ENCODE measurements at places on chromosomes 12 and 14.

- no peak for DNase-seq
These were observed 38.2 kb upstream of the EML1 start for GRCh38 chr14:99755068-99755405.

DNA sequence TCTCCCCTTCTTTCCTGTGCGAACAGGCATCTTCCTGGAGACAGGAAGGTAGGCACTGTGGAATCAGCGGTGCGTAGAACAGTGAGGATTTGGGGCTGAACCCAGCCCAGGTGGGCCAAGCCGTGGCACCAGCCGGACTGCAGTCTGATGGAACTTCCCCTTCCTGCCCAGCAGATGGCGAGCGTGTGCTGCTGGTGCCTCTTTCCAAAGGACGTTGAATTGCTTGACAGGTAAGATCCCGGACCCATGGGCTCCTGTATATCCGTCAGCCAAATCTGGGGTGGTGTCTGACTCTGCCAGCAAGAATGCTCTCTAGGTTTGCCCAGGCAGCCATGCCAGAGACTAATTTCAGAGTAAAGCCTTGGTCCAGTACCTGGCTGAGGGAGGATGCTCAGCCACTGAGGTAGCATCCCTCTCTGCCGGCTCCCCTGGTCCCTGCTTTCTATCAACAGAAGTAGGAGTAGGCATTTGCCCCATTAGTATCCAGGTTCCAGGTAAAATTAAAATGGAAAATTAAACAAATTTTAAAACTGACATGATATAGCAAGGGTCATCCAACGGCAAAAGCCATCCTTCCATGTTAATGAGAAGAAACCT, 21.1 kb upstream of the KCNA5 start:
- no peak for DNase-seq

DNA sequence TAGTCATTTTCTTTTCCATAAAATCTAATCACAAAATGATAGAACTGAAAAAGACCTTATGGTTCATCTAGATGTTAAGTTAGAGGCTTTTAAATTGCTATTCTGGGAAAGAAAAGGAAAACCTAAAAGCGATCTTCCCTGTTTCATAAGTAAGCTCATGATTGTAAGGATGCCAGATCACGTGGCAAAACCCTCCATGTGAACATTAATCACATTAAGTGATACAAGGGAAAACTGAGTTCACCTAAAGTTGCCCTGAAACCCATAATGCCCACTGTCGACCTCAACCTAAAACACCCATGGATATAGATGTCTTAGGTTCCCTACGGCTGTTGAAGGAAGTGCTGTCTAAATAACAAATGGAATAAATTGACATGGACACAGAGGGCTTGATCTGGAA, 3.0 kb upstream of the STXBP6 start:
- no peak for DNase-seq

- DNase-seq = no peak
These were observed 3.5 kb downstream of the ARL6IP4 start for GRCh38 chr12:122983789-122984515.

DNA sequence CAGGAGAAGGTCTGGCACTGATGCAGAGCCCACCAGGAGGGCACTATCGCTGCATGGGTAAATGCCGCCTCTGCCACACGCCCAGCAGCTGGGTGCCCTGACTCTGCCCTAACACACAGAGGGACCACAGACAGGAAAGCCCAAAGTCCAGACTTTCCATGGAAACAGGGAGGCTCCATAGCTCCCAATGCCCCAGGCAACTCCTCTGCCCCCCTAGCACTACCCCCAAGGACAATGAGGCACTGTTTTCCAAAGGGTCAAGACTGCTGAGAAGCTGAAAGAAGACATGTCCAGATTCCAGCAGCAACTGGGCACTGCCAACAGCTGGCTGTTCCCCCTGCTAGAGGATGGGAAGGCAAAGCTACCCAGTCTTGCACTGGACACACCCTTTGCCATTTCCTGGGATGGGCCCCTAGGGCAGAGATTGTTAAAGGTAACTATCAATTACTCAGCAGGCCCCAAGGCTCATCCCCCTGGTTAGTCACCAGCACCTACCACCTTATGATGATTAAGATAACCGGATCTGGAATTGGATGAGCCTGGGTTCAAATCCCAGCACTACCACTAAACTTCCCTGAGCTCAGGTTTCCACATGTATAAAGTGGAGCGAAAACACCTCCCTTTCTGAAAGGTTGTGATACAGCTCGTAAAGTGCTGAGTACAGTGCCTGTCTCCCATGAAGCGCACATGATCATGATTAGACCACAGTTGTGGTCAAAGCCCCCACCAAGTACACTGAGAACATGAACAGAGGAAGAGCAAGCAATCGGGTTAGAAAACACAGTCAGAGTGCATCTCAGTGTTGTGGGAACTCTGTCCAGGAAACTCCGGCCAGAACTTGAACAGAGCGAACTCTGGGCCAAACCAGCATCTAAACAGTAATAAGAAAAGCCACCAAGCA, 3.3 kb downstream of the PXN start:
- no peak for DNase-seq

- DNase-seq = no peak
These were observed 28.0 kb upstream of the DCN start for GRCh38 chr12:91210618-91211017.

DNA sequence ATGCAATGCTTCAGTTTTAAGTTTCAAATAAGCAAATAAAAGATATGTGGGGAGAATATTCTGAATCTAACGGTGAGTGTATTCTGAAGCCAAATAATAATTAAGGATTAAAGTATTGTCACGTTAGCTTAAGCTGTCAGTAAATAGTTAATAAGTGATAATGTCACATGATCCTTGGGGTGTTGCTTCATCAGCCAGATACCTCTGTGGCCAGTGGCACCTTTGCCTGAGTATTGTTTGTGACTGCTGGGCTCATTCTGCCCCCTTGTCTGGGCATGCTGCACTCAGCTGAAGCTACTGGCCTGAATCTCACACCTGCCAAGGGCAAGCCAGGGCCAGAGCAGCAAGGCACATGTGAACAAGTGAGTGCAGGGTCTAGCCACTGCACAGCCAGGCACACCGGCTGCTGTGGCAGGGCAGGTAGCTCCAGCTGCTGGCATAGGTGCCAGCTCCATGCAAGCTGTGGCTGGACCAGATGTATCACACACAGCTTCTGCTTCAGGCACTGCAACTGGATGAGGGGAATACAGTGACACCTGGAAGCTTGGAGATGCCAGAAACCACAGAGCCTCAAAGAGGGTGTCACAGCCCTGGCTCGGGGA, 739.7 kb downstream of the SLC6A15 start:
- DNase-seq = peak; percentile 15

- peak; percentile 56 for DNase-seq
These were observed 13.3 kb upstream of the MAP3K9 start for GRCh38 chr14:70822530-70823185.

DNA sequence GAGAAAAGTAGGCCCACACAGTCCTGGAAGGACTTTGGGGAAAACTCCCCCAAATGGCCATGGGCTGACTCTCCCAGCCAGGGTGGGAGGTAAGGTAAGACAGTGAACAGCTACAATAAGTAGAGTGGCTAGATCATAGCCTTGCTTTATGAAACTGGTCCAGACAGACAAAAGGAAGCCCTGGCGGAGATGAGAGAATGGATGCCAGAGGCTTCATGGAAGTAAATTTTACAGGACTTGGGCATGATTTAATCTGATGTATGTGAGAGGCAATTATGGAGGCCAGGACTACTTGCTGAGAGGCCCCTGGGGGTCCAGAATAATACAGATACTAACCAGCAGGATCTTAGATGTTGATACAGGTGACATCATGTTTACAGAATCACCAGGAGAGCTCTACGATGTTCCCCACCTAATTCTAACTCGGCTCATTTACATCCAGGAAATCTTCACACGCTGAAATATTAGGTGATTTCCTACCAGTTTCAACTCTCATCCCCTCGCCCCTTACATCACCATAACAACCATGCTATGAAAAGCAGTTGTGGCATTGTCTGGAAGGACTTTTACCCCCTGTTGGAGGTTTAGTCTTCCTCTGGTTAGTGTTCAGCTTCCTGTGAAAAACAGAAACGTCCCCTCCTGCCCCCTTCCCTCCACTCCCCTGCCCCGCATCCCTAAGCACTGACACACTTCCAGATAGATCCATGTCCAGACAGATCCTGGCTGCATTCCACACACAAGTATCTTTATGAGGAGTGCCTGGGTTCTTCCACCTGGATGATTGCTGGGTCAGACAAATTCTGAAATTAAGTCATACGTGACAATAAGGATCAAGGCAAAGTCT, 39.5 kb upstream of the NT5DC3 start:
- DNase-seq = no peak

GRCh38 chr14:23245282-23245681, 7.5 kb downstream of the RNF212B start:
- DNase-seq = no peak

GRCh38 chr12:107468182-107468581, 217.4 kb upstream of the PWP1 start:
- DNase-seq = no peak

DNA sequence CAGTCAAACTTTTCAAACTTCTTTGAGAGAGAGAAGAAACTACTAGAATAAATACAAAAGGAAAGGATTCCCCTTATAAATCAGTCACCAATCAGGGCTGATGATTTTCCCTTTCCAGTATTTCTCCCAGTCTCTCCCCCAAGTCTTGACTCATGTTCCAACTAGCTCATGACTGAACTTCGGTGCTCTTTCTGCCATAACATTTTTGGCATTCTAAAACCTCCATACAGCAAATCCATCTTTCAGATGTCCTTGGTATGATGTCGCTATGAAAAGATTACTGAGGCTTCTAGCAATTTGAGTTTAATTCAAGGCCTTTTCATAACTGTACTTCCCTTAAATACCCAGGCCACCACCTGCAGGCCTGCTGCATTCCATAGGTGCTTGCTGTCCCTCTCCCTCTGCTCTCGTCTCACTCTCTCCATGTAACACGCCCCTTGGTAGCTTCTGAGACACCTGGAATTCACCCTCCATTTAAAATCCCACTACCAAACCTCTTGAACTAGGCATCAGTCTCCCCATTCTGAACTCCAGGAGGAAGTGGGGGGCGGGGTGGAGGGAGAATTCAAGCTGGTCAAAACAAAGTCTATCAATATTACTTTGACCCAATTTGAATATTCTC, 2.4 kb downstream of the PRKD1 start:
- DNase-seq = no peak

DNA sequence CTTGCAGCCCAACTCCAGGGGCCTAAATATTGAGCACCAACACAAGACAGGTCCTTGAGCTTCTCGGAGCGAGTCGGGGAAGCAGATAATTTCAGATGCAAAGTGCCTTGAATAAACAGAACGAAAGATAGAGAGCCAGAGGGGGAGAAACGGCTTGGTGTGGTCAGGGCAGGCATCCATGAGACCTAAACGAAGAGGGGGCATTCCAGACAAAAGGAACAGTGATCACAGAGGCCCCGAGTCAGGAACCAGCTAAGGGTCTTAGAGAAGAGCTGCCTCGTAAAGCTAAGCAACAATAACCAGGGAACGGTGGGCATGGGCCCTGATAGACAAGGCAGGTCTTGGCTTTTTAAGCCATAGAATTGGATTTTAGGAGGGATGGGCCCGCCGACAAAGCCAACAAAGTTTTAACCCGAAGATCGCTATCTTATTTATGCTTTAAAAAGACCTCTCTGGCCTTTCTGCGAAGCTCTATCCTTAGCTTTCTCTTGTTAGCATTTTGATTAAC, 421 bp upstream of the ACADS start:
- no peak for DNase-seq

All from lower lobe of right lung (tissue), 2 donors.